Stimulated activated CD8-positive, alpha-beta memory T cell treated with anti-CD3 and anti-CD28 coated beads, Interleukin-4, amount 100 ng/mL, for 1 hour (primary cell): ENCODE measurements at places on chromosomes 11 and 22.

GRCh38 chr11:130510407-130511006 lies 62.1 kb downstream of the ADAMTS15 start:
- no peak for DNase-seq

DNA sequence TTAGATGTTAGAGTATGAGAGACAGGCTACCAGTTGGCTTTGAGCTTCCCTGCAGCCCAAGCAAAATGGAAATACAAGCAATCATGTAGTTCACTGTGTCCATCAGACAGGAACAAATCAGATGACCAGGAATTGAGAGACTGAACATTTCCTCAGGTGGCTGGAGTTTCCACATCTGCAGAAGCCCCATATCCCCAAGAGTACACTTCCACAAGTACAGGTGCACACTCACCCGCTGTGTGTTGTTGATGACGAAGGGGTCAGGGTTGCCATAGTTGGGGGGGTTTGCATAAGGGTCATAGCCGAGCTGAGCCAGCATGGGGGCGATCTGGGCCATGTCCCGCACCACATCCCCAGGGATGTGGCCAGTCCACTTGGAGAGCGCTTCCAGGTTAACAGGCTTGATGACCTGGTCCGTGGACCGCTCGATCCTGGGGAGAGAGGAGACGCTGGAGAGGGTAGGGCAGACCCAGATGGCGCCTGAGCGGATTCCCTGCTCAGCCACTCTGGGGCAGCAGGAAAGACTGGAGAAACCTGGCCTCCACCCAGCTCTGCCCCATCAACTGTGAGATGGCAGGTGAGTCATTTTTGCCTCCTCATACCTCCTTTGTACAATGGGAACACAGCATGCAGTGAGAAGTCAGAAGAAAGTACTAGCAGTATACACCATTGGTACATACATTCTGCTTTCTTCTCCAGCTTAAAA lies 23.9 kb upstream of the TFIP11 start:
- no peak for DNase-seq

DNA sequence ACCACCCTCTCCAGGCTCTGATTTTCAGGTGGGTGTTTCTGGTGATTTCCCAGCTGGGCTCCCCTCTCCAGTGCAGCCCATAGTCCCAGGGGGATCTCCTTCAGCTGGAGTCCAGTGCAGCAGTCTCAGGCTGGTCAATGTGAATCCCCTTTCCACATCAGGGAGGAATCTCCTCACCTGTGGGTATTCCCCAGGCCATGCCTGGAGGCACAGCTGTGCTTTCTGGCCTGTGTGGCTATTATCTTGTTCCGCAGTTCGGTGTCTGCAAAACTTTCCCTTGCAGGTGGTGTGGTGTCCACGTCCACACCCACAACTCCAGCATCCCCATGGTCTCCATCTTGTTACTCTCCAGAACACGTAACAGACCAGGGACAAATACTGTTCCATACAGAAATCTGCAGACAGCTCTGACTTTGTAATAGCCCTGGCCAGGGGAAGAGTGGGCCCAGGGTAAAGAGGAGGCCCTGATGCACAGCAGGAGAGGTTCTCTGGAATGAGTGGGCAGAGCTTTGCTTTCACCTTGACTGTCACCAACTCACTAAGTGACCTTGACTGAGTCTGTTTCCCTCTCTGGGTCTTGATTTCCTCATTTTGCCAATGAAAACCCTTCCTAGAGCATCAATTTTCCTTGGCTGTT lies 183.2 kb downstream of the CSNK2A3 start:
- no peak for DNase-seq

GRCh38 chr22:48737461-48738203 lies 1090.0 kb downstream of the BRD1 start:
- DNase-seq, result no peak

GRCh38 chr11:45848654-45849081 lies 1.4 kb downstream of the CRY2 start:
- DNase-seq, result no peak

- no peak for DNase-seq
Observed at GRCh38 chr11:71472357-71472885, 19.4 kb downstream of the NADSYN1 start.

DNA sequence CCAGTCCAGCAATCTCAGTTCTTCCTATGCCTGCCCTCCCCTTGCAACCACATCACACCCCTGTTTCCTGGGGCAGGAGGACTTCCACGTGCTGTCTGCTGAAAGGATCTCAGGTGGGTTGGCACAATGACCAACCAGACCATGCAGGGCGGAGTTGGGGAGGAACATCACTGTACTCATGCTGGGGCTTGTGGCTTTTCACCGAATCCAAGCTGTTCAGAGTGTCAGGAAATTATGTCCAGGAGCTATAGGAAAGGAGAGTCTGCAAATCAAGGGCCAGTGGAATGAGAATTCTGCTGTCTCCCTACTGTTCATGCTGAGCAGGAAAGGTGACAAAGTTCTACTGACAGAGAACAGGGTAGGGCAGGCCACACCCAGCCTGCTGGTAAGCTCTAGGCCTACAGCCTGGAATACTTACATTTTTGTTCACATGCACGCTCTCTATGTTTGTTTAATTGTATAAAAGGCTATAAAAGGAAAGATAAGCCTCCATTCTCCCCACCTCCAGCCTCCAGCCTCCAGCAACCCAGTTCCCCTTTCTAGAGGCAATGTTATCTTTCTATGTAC lies 1.7 kb upstream of the PLAAT2 start:
- DNase-seq, result no peak

- DNase-seq, result no peak
Observed at GRCh38 chr22:43921370-43921769, 2.2 kb upstream of the PNPLA3 start.

DNA sequence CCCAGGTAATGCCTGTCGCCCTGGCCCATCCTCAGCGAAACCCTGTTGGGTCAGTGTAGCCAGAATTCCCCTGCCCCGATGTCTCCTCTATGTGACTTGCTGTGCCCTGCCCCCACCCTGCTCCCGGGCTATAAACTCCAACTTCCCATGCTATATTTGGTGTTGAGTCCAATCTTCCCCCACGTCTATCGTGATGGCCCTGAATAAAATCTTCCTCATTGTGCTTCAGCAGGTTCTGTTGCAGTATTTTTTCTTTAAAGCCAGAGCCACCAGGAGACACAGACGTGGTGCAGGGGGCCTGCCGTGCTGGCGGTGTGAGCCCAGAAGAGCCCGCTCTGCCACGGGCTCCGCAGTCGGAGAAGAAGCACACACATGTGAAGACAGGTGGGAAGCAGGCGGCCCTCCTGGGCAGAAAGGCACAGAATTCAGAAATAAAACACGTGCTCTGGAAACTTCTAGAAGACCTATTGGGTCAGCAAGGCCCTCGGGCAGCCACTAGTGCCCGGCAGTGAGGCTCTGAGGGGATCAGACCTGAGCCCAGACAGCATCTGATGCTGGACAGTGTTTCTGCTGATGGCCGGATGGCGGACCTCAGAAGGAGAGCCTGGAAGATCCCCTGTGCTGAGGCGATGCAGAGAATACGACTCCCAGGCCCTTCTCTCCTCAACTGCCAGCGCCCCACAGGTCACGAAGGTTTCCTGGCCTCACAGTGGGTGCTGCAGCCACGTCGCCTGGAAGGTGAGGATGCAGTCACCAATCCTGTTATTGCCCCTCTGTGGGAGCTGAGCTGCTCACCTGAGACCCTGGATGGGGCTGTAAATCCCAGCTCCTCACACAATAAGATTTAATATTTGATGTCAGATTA lies 501.9 kb downstream of the BRD1 start:
- DNase-seq, result no peak

GRCh38 chr22:23306438-23306921 lies 126.2 kb downstream of the BCR start:
- DNase-seq, result no peak

DNA sequence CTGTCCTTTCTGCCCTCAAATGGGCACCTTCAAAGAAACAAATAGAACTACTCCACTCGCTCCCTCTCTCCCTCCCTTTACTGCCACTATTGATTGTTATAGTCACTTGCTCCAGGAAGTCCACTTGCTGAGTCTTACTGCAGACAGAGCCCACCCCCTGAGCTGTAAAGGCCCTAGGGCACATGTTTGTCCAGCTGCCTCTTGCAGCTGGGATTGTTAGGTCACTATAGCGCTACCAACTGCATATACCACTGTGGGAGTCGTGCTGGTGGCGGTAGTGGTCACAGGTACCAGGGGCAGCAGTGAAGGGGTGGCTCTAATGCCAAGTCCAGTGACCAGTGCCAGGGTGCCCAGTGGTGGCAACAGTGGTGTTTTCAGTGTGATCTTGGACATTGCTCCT lies 4.4 kb upstream of the SREBF2 start:
- no peak for DNase-seq

DNA sequence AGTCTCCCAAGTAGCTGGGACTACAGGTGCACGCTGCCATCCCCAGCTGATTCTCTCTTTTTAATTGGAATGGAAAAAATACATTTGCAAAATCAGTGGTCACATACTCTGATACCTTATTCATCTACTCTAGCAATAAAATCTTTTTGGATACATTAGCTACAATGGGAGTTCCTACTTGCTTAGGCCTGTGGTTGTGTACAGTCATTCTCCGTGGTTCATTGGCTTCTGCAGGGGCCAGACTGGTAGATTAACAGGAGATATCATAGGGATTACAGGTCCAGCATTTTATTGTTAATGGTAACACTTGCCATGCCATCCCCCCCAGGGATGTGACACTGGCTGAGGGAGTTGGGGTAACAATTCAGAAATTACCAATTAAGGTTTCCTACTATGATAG lies 140.0 kb downstream of the ADAMTS15 start:
- no peak for DNase-seq

GRCh38 chr11:4665424-4665823 lies 21.6 kb downstream of the OR51E1 start:
- no peak for DNase-seq

- no peak for DNase-seq
Observed at GRCh38 chr11:17067417-17067816, 10.1 kb downstream of the RPS13 start.

DNA sequence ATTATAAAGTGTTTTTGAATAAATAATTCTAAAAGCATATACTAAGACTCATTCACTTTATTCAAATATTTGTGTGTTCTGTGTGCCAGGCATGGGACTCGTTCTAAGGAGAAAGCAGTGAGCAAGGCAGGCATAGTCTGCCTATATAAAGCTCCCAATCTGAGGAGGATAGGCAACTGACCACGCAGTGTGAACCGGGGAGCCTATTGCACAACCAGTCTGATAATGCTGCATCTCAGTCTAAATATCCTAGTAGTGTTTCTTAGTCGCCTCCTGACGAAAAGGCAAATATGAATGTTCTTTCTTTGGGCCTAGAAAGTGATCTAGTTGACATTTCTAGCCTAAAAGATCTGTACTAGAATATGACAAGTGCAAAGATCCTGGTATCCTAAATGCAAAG lies 98.3 kb downstream of the C11orf65 start:
- DNase-seq, result no peak

GRCh38 chr11:103499710-103500340 lies 390.6 kb downstream of the DYNC2H1 start:
- DNase-seq, result no peak

- no peak for DNase-seq
Observed at GRCh38 chr11:134645576-134645975, 233.5 kb upstream of the B3GAT1 start.

GRCh38 chr11:2308713-2309112 lies 6.9 kb downstream of the TSPAN32 start:
- DNase-seq, result no peak

DNA sequence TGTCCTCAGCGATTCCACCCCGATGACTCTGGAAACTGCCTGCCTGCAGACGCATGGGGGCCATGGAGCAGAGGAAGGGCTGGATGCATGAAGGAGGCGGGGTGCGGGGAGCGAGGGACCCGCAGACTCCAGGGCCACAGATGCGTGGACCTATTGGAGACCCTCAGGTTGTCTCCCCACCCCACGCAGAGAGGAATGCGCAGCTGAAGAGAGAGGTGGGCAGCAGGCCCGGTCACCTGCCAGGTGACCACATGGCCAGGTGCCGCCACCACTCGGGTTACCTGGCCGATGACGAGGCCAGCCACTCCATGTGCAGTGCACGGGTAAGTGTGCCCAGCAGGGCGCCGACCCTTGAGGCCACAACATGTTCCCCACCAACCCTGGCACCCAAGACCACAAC lies 371 bp downstream of the CCDC116 start:
- no peak for DNase-seq

- DNase-seq, result no peak
Observed at GRCh38 chr11:68273026-68273738, 1.4 kb upstream of the C11orf24 start.

GRCh38 chr11:23948851-23949250 lies 548.0 kb upstream of the LUZP2 start:
- no peak for DNase-seq

DNA sequence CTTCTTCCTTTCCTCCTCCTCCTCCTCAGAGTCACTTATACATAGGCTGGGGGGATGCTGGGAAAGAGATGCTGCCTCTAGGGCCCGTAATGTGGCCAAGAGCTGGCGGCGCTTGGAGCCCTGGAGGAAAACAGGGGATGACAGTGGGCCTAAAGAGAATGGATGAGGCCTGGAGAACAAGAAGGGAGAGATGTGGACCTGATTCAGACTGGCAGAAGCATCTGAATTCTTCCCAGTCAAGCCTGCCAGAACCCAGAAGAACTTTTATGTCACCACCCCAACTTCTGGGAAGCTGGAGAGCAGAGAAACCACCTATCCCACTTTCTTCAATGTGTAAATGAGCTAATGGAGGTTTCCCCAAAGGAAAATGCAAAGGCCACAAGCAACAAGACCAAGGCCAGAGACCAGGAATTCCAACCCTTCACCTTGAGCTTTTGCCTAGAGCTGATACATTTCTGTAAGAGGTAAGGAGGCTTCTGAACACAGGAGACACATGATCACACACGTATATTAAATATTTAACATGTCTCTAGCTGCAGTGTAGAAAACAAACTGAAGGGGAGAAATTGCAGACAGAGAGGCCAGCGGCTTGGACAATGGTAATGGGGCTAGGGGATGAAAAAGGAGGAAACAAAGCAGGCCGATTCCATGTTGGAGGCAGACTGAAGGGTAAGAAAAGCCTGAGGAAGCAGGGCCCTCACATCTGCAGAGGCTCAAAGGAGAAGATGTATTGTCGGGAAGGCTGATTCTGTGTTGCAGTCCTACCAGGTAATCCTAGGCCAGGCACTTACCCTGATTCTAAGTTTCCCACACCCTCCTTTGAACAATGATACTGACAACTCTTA lies 1.1 kb downstream of the RRP8 start:
- DNase-seq, result no peak

DNA sequence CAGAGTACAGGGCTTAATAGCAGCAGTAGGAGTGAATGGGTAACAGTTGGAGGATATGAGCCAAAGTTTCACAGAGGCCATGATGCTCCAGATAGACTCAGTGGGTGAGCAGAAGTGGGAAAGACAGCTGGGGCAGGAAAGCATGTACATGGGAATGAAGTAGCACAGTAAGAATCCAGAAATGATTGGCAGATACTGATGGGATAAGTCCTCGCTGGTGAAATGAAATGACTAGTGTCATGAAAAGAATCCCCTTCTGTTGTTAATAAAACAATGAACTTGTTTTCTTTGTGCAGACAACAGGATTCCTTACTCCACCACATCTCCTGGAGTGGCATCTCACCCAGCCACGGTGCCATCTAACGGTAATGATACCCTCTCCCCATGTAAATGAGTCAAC lies 17.4 kb upstream of the PANX1 start:
- DNase-seq, result no peak
